Peyer's patch (tissue), 4 donors: ENCODE measurements at places on chromosomes 1 and 21.
A peak's percentile ranks its signal among the peaks of the same experiment; 100 is the strongest.

GRCh38 chr1:171953835-171954234 is 112.5 kb downstream of the DNM3 start:
- DNase-seq: no peak

- DNase-seq: peak; percentile 29
Observed at GRCh38 chr1:172895050-172895460, 155.7 kb downstream of the TNFSF18 start.

- DNase-seq: no peak
Observed at GRCh38 chr1:197761654-197762053, 13.6 kb downstream of the DENND1B start.

DNA sequence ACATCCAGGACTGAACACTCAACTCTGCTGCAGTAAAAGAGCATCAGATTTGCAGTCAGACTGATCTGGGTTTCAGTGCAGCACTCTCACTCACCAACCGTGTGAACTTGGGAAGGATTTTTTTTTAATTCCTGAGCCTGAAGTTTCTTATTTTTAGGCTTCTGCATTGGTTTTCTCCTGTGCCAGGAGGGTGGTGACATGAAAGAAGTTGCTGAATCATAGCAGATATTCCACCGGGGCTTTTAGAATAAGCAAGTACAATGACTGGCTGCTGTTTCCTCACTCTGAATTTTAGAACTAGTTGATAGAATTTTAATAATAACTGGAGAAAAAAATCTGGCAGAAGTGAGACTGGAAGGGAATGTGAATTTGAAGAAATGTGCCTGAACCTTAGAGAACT is 11.6 kb downstream of the ADAM30 start:
- DNase-seq: no peak

DNA sequence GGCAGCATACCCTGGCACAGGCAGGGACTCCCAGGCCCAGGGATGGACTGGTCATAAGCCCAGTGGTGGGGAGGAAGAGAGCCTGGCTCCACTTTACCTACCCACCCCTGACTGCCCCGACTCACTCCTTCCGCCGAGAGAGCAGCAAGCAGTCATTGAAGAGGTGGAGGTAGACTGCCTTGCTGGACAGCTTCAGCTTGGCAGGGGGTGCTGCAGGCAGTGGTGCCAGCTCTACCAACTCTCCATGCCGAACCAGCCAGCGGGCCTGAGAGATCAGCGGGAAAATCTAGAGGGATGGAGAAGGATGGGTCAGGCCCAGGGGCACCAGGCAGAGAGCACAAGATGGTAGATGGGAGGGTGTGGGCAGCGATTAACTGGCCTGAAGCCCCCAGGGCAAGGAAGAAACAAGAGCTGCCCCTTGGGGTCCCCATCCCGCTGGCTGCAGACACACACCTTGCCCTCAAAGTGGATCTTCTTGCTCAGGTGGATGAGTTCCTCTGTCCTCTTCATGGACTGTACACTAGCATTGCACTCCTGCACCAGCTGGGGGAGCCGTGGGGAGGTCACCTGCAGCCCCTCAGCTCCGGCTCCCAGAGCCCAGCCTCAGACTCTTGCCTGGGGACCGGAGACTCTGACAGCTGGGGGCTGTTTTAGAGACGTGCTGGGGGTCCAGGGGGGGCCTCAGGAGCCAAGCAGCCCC is 7.7 kb downstream of the ARHGEF19 start:
- DNase-seq: no peak
